ENCODE measurements at places on chromosomes 1 and 21.

DNA sequence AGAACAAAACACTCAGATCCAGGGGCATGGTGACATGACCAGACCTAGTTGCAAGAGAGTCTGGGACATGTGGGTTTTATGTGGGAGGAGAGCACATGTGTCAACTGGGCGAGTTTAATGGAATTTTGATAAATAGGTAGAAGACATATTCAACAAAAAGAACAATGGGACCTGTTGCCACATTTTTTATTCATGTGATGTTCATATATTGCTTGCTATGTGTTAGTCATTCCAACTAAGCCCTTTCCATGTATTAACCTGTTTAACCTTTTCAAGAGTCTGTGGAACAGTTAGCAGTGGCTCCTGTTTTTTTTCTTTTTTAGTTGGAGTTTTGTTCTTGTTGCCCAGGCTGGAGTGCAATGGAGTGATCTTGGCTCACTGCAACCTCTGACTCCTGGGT, 30.1 kb upstream of the CSF3R start:
- no peak for DNase-seq

- no peak for DNase-seq
These were observed 9.3 kb downstream of the HLX start for GRCh38 chr1:220888417-220888986.

DNA sequence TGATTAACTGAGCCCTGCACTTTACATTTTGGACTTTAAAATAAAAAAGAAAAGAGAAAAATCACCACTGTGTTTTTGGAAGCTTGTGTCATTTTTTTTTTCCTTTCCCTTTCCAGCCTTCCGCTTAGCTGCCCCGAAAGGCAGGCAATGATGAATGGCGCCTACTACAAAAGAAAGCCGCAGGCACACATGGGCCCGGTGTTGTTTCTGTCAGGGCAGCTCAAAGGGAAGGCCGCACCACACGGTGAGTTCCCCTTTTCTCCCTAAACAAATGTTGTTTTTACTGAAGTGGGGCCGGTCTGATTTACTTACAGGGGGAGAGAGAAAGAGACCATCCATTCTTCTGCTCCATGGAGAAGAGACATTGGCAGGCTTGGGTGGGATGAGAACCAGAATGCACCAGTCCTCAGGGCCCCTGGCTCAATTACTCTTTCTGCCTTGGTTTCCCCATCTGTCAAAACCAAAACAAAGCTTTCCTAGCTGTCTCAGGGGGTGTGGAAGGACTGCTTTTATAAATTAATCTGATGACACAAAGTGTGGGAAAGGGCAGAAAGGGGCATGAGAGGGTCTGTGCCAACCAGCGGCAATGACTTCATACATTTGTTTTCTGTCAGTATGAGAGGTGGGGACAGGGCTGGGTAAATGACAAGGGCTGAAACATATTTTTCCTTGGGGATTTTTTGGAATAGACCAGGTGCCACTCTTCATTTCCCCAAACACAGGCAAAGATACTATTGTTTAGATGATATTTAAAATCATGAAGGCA, 91.4 kb upstream of the PLXNA2 start:
- DNase-seq: no peak

DNA sequence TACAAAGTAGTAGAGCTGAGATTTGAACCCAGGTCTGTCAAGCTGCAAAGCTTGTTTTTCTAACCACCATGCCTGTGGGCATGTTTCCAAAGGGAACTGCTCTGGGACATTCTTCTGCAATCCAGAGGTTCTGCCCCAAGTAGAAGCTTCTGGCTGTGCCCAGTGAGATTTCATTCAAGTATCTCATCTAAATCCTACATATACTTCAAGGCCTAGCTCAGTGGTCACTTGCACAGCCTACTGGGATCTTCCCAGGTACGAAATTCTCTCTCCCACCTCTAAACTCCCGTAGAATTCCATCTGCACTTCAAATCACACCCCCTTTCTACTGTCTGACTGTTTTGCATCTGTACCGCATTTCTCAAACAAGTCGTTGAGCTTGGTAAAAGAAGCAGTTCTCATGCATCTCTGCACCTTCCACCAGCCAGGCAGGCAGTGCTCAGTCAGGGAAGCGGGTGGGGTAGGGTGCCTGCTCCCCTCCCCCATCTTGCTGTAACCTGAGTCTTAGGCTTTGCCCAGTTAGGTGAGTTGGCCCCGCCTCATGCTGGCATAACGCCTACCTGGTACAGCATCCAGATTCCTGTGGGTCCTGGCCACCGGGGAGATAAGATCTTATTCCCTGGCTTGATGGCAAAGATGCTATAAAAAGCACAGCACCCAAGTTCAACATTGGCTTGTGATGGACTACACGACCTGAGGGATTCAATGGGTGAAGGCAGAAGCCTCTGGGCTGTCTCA, 13.5 kb downstream of the SLC9A1 start:
- no peak for DNase-seq

- peak; percentile 82 for DNase-seq
These were observed at the start of gene C1QB for GRCh38 chr1:22652881-22653316. Gene C1QB (plus strand): TSS chr1:22653236. CDS start chr1:22659463, 6,227 bp downstream.
